CD4-positive, CD25-positive, alpha-beta regulatory T cell (primary cell): ENCODE measurements at places on chromosomes 5 and 9.

DNA sequence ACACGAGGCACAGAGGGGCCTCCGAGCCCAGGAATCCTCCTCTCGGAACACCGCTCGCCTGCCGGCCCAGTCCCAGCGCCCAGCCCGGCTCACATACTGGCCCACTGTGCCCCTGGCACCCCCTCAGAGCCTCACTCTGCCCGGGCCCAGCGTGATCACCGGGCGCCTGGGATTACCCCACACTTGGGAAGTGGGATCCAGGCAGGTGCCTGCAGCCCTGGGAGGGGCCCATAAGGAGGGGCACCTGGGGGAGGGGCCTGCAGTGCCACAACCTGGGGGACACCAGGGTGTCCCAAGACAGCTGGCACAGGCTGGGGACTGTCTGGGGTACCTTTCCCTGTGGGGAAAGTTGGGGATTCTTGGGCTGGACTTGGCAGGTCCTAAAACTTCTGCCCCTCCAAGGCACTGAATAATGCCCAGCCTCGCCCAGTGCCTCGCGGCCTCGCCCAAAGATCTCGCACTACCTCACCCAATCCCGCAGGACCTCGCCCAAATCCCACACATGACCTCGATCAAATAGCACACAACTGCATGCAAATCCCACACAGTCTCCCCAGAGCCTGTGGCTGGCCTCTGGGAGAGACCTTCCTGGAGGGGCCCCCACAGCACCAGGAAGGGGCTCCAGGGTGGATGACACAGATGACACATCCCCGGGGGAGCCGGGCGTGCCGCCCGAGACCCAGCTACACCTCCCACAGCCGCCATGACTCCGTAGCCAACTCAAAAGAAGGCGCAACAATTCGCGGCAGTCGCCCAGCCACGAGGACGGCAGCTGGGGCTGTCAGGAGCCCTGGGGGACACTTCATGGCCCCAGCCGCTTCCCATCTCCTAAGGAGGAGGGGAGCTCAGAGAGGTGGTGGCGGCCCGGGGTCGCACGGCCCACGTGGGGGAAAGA, 13.7 kb downstream of the NOTCH1 start:
- no peak for DNase-seq

- no peak for DNase-seq
Observed at GRCh38 chr5:172816925-172817562, 17.0 kb upstream of the ERGIC1 start.

DNA sequence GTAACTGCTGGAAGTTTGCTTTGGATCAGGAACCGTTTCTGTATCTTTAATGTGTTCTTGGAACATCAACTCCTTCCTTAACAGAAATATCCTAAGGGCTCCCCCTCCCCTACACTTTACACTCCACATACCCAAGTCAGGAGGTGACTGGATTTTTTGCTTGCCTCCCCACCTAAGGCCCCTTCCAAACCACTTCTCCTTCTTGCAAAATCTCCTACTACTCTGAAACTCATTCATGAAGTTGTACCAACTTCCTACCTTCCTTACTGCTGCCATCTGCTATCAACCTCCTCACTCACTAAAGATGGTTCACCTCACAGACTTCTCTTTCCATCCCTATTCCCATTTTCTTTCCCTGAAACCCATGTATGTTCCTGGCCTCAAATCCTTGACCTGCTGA, 16.1 kb downstream of the TXN start:
- DNase-seq, result no peak

- DNase-seq, result no peak
Observed at GRCh38 chr5:38387161-38387560, 128.8 kb downstream of the EGFLAM start.

- DNase-seq, result no peak
Observed at GRCh38 chr5:64773533-64773932, 4.8 kb downstream of the CWC27 start.

GRCh38 chr5:14223372-14223771, 80.2 kb downstream of the TRIO start:
- DNase-seq, result peak; percentile 47

GRCh38 chr5:148796936-148797335, 29.5 kb upstream of the ADRB2 start:
- no peak for DNase-seq
